ENCODE measurements at places on chromosomes 5 and 9.

- DNase-seq = no peak
Measured at GRCh38 chr9:110932863-110933262, 105.4 kb downstream of the LPAR1 start.

DNA sequence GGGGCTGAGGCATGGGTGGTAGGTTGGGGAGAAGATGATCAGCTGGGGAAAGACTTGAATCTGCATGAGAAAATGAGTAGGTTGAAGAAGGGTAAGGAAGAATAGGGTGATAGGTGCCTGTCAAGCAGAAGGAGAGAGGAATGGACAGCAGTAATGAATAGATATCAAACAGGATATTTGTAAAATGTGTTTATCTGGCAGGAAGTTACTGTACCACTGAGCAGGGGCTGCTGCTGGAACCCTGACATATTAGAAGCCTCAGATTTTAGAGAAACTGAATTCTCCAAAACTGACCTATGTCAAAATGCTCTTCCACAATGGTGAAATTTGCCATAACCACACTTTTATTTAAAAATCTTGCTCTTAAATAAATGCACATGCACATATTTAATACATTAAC lies 41.0 kb downstream of the CCDC192 start:
- no peak for DNase-seq

DNA sequence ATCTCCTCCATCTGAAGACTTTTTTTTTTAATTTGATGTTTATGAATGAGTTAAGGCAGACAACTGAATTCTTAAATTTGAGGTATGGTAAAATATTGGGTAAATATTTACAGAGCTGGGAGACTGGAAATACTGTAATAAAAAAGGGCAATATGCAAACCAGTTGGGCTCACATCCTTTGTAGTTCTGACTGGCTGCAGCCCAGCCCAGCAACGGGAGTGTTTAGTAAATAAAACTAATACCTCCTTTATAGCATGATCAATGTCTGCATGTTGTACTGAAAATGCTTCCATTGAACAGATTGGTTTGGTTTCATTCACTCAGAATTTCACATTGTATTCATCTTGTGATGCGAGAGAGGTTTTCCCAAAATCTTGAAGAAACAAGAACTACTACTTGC lies 365.0 kb downstream of the DMRT2 start:
- DNase-seq = no peak

DNA sequence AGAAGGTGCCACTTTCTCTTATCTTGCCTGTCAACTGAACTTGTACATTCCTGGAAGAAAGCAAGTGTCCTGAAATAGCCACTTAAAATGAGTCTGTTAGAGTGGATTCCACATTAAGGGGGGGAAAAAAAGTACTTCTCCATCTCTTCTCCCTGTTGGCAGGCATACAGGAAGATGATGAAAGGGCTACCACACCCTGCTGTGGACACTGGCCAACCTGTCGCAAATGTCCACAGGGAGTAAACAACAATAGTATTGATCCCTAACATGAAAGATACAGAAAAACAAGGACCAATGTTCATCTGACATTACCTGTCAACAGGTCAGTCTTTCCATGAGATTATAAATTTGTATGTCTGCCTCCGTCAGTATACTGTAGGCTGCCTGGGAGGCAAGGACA lies 265.1 kb upstream of the MAP3K1 start:
- no peak for DNase-seq

DNA sequence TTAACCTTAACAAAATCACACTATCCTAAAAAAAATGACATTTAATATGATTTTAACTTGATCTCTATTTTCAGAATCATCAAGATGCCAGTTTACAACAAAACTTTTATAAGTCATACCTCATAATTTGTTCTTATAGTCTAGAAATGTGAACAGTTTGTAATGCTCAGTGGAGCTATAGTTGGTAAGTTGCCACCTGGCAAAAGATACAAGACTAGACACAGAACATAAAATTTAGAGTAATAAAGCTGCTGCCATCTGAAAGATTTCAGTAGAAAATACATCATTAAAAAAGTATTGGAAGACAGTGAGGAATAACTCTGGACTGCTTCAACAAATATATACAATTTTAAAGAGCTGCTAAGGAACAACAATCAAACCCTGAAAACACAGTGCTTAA lies 233.8 kb downstream of the GABRG2 start:
- DNase-seq = no peak

DNA sequence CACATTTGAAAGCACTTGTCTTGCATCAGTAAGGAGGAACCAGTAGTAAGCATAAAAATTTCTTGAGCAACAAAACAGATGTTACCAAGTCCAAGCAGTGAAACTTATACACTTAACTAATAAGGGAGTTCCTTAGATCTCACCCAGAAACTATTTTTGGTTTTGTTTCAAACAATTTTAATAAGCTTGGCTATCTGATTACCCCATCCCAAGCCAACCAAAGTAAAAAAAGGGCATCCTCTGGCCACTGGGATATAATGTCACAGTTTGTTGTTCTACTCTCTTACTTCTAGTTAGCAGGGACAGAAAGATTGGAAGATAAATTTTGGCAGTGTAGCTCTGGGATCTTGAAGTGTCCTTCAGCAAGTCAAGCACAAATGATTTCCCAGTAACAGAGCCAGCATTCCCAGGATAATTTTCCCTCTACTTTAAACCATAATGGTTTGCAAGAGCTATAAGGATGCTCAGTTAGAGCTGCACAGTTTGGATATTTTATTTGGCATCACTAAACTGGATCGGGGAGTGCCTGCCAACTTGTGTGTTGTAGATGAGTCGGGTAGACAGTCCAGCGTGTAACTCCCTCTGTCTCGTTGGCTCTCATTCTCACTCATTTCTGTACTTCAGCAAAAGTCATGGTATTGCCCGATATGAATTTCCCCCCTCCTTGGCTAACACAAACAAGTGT lies 161.9 kb upstream of the HMHB1 start:
- DNase-seq = no peak

GRCh38 chr5:171748720-171749119 lies 36.9 kb upstream of the SMIM23 start:
- DNase-seq = no peak

GRCh38 chr9:84481636-84482218 lies 141.2 kb upstream of the SLC28A3 start:
- DNase-seq = no peak

DNA sequence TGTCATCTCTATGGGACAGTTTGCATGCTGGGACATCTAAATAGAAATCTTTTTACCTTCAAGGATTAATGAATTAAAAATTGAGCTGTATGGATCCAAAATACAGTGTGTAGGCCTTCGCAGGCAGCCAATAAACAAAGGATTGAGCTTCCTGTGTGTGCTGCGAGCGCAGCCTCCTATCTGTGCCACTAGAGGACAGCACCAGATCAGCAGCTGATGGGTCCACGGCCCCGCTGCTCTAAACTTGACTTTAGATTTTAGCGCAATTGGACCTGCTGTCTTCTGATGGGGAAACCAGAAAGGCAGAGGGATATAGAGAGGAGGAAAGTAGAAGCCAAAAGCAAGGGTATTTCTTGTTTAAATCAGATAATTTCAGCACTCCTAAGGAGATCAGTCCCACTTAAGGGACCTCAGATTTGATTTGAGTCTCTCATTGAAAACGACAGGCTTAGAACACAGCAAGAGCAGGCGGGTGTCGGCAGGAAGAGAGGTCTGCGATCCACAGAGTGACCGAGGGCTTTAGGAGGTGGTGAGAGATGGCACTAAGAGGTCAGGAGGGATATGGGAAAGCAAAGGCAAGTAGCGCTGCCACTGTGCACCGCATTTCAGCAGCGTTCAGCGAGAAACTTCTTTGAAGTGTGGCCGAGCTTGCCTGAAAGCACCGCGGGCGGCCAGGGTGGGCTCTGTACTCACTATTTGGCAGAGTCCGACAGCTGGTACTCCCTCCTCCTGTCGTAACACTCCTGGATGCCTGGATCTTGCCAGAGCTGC lies 214.3 kb downstream of the GNA14 start:
- peak; percentile 65 for DNase-seq

GRCh38 chr5:180862645-180863044 lies 1.6 kb upstream of the ZFP62 start:
- DNase-seq = no peak

DNA sequence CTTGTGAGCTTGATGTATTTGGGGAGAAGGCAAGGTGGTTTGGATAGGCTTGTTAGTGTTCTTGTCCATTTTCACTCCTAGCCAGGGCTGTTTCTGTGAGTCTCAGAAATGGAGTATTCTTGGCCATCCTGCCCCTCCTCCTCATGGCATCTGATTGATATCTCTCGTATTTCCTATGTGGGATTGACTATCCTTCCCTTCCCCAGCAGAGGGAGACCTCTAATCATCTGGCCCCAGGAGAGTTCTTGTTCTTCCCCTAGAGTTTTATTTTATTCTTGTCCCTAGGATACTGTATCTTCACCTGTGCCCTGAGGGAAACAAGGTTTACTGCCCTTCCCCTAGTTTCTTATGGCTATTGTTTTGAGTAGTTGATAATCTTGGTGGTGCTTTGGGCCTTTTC lies 114.4 kb downstream of the VPS13A start:
- DNase-seq = peak; percentile 44

DNA sequence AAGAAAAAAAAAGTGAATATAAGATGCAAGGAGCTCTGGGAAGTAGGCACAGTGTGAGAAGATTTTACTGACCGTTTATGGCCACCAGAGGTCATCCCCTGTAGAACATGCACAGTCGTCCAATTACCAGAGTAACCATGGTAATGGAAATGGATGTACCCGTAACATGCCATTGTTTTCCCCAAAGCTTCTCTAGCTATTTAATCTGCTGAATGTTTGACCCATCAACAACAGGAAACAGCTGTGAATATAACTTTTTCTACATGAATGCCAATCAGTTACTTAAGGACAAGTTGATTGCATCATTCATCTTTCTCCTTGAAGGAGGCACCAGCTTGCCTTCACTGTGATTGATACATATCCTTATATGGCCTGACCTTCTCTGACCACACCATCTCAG lies 1967.0 kb upstream of the CDH9 start:
- DNase-seq = peak; percentile 7

DNA sequence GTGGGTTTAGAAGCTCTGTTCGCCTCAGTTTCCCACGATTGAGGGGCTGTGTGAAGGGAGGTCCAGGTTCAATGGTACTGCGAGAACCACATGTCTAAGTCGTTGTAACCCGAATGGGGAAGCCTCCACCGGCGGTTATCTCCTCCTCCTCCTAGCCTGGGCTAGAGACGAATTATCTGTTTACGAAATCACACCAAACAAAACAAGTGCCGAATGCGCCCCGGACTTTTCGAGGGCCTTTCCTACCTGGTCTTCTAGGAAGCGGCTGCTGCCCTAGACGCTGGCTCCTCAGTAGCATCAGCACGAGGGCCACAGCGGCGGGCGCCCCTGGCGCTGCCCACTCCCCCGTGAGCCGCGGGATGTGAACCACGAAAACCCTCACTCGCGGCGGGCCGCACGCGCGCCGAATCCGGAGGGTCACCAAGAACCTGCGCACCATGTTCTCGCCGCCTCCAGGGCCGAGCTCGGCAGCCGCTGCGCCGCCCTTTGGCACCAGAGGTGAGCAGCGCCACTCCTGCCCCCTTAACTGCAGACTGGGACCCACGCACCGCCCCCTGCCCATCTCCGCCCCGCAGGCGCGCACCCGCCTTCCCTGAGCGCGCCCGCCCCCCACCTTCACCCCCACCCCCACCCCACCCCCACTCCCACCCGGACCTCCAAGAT lies at the start of gene CDKN2A:
CDKN2A (minus strand) TSS at position 500 of the 663 bp plus-strand sequence.
- DNase-seq = peak; percentile 81

GRCh38 chr5:53017383-53017782 lies 28.2 kb downstream of the ITGA2 start:
- DNase-seq = no peak

- DNase-seq = peak; percentile 1
Measured at GRCh38 chr9:108182950-108183381, 672.8 kb downstream of the ACTL7B start.

GRCh38 chr5:175464074-175464941 lies 14.1 kb upstream of the SFXN1 start:
- DNase-seq = peak; percentile 63

DNA sequence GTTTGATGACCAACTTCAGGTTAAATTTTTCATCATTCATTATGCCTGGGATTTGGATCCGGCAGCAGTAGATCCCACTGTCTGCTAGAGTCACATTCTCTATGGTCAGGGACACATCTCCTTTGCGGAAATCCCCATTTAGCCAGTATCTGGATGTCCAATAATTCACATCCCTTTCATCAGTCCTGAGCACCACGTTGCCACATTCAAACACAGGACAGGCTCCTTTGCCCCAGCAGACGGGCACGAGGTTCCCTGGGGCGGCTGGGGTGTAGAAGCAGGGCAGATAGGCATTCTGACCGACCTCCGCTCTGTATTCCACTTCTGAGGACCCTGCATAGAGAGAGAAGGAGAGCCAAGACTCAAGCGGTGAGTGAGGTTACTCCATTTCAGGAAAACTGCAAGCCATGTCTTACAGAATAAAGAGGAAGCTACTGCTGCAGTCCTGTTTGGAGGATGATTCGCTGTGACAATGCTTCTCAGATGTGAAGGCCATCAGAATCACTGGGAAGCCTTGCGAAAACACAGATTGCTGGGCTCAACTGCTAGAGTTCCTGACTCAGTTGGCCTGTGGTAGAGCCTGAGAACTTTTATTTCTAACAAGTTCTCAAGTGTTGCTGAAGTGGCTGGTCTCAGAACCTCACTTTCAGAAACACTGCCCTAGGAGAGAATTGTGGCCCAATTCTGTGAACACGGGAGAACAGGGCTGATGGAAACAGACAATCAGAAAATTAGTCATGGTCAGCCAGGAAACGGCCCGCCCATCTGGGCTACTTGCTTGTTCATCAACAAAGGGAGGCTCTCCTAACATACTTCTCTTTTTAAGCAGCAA lies 2.0 kb downstream of the HAVCR2 start:
- peak; percentile 21 for DNase-seq

DNA sequence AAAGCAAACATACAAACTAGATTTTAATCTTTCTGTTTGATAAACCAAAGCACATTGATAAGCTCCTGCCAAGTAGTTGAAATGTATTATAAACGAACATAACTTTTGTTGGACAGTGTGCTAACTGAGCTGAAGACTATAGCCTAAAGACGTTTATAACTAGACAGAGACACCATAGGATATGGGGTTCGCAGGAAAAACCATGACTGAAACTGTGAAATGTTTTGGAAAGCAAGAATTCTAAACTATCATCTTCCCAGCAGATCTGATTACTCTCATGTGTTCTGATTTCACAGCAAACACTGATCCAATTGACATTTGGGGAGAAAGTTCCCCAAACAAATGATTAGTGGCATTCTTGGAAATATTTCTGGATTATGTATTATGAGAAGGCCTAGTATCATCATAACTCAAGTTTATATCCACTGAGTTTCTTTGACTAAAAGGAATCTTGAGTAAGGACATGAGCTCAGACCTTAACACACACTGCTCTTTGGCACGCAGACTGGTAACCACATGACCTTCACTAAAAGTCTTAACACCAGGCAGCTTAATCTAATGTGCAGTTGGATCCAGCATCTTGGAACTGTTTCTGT lies 375.2 kb downstream of the ZNF608 start:
- DNase-seq = no peak

GRCh38 chr5:139038613-139039305 lies 159.4 kb downstream of the SIL1 start:
- no peak for DNase-seq

GRCh38 chr5:135608761-135609443 lies 30.1 kb upstream of the CXCL14 start:
- DNase-seq = no peak

GRCh38 chr5:131528682-131529081 lies 106.3 kb downstream of the RAPGEF6 start:
- DNase-seq = peak; percentile 73

Measured in KBM-7 (cell line).